GM23338 (cell line): ENCODE measurements at places on chromosomes 4 and X.
A peak's percentile ranks its signal among the peaks of the same experiment; 100 is the strongest.

DNA sequence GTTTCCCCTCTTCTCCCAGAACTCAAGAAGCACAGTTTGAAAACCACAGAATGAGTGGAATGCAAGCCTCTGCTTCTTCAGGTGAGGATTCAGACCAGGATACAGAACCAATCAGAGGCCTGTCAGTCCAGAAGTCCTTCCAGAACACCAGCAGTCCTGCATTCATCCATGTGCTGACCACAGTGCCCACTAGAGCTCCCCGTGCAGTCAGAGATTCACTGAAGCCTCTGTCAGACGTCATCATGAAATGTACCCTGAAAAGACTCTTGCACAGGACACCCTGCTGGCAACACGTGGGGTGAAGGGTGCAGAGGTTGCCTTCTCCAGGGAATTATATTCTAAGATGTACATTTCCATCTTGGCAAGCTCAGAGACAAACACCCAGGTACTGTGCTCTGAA is 75.9 kb upstream of the LSM6 start:
- no peak for DNase-seq

DNA sequence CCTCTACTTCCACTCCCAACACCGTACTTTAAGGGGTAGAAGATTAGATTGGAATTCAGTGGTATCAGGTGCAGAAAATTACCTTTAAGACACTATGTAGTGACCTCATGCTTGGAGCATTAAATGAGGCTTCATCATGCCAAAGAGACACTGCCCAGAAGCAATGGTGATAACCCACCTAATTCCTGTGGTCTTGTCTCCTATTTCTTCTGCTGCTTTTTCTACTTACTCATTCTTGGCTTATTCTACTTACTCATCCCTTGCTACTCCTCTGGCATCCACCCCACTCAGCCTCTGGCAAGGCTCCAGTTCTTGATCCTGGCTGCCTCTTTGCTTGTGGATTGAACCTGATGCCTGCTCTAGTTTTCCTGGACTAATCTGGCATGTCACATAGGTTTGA is 62.3 kb upstream of the ADAMTS3 start:
- DNase-seq, result no peak

GRCh38 chr4:37803348-37803973 is 23.0 kb upstream of the PGM2 start:
- peak; percentile 62 for DNase-seq

GRCh38 chrX:131073607-131074006 is 15.5 kb downstream of the ARHGAP36 start:
- DNase-seq, result no peak

DNA sequence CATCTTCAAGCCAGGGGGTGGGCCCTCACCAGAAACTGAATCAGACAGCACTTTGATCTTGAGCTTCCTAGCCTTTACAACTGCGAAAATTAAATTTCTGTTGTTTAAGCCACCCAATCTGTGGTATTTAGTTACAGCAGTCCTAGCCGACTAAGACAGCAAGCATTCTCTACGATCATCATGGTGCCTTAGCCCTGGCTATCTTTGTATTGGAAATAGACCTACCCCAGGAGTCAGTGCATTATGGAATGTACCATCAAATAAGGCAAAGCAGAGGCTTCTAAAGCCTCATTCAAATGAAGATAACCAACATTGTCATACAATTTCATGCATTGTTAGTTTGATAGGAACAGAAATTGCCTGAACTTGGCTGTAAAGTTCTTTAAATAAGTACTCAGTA is 75.0 kb downstream of the PARM1 start:
- peak; percentile 8 for DNase-seq

DNA sequence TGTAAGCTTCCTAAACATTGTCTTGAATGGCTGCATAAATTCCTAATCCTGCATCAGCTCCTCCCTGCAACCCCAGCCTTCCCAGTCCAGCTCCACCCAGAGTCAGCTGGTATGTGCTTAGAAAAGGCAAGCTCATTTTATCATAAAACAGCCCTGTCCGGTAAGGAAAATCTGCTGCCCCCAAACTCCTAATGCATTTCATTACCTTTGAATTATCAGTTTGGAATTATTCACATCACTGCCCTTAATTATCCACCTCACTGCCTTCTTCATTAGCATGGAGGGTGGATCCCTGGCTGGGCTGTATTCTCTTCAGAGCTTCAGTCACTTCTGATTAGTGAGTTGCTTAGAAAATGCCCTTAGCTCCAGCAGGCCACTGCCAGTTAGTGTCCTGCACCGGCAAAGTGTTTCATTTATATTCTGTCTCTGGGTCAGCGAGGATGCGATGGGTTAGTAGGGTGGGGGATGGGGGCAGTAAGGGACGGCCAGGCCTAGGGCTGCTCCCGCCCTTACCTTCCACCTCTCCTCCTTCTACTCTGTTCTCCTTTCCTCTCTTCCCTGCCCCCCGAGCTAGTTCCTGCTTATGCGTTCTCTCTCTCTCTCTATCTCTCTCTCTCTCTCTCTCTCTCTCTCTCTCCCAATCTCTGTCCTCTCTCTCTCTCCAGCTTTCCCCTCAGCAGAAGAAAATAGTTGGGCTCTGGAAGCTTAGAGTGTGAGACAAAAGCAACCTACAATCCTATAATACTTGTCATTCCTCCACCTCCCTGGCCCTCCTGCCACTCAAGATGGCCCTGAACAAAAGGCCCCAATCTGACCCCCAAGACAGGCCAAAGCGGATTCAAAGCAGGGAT is 174.8 kb upstream of the KLF3 start:
- peak; percentile 69 for DNase-seq

- no peak for DNase-seq
Measured at GRCh38 chrX:3268829-3269228, 77.6 kb downstream of the MXRA5 start.

DNA sequence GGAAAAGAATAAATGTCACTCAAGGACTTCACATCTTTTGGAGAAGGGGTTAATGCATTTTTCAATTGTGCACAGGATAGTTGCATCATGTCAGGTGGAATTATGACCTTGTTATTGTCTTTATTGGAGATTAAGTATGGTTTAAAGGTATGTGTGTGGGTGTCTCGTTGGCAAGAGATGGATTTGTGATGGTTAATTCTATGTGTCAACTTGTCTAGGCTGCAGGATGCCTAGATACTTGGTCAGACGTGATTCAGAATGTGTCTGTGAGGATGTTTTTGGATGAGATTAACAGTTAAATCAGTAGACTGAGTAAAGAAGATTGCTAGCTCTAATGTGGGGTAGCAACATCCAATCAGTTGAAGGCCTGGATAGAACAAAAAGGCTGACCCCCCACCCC is 42.2 kb upstream of the HSD17B10 start:
- DNase-seq, result no peak

- no peak for DNase-seq
Measured at GRCh38 chrX:118631586-118631985, 95.8 kb upstream of the IL13RA1 start.

DNA sequence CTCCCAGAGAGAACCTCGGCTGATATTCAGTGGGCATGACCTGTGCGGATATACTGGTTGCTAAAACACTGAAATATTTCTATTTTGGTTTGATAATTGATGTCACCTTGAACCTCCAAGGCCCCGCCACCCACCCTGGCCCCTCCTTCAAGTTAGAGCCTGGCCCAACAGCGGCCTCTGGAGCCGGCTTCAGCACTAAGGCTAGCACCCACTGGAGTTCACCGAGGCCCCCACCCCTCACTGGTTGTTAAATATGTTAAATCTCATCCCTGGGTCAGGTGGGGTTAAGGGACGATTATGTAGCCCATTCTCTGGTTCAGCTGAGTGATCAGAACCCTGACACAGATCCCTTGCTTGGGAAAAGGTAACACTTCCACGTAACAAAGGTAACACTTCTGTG is 24.3 kb downstream of the SEL1L3 start:
- DNase-seq, result peak; percentile 53

DNA sequence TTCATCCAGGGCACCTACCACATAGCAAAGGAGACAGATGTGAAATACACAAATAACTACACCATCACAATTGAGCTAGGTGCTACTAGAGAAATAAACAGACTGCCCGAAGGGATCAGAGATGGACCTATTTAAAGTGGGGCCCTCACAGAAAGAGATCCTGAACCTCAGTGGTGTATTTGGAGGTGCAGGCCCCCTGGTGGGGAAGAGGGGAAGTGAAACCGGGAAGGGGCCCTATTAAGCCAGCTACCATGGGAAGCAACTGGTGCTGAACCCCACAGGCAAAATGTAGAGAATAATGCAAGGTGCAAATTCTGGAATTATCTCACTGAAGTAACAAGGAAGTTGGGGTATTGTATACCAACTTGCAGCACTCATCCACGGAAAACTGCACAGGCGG is 78.6 kb upstream of the FAM9A start:
- peak; percentile 61 for DNase-seq

DNA sequence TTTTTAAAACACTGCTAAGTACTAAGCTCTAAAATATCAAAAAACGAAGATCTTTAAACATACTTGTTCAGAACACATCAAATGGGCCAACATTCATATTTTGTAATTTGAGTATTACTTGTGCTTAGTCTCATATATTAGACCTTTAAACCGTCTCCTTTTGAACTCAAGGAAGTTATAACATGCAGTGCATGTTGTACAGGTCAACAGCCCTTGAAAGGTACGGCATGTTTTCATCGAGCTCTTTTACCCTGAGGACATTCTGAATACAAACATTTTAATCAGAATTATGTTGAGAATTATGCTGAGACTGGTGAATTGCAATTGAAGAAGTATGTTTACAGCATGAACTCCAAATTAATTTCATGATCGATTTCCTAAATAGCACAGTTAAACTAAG is 7.0 kb upstream of the ASB11 start:
- no peak for DNase-seq

DNA sequence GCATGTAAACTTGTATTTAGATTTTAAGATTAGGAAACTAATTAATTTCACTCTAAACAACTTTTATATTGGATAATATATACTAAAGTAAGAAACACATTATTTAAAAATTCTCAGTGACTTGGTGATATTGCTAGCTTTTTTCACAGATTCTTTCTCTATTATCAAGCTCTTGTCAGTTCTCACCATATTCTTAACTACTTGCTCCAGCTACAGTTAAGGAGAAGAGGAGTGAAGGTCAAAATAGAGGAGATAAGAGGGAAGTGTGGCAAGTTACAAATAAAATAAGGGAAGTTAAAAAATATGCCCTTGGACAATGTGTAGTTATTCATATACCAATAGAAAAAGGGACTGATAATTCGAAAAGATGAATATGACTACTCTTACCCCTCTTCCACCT is 34.7 kb upstream of the NAF1 start:
- no peak for DNase-seq

GRCh38 chr4:135050086-135050717 is 848.6 kb upstream of the PABPC4L start:
- no peak for DNase-seq

DNA sequence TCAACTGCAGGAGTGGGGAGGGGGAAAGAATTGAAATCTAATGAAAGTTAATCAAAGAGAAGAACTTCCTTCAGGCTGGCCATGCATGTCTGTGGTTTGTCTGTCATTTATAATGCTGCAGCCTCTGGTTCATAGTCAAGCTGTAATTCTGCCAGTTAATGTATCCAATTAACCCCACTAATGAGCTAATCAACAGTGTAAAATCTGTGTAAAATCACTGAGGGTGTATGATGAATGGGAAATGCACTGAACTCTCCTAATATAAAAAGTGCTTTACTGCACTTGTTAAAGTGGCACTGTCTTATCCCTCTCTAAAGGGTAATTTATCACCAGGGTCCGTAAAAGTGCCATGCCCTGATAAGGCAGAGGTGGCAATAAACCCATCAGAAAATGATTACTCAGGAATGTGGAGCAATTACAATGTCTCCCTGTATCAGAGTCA is 798.1 kb downstream of the PDHA2 start:
- no peak for DNase-seq

- no peak for DNase-seq
Measured at GRCh38 chr4:38166768-38167167, 206.6 kb downstream of the PTTG2 start.

GRCh38 chr4:84151574-84151973 is 347.5 kb downstream of the NKX6-1 start:
- DNase-seq, result peak; percentile 4

GRCh38 chr4:153204247-153204671 is at the start of gene TRIM2:
Gene TRIM2, plus strand, starts transcription at chr4:153204443. Its CDS starts 88 bp downstream, at chr4:153204531.
- DNase-seq, result peak; percentile 95

GRCh38 chr4:145066063-145066501 is 31.9 kb downstream of the ANAPC10 start:
- peak; percentile 77 for DNase-seq

DNA sequence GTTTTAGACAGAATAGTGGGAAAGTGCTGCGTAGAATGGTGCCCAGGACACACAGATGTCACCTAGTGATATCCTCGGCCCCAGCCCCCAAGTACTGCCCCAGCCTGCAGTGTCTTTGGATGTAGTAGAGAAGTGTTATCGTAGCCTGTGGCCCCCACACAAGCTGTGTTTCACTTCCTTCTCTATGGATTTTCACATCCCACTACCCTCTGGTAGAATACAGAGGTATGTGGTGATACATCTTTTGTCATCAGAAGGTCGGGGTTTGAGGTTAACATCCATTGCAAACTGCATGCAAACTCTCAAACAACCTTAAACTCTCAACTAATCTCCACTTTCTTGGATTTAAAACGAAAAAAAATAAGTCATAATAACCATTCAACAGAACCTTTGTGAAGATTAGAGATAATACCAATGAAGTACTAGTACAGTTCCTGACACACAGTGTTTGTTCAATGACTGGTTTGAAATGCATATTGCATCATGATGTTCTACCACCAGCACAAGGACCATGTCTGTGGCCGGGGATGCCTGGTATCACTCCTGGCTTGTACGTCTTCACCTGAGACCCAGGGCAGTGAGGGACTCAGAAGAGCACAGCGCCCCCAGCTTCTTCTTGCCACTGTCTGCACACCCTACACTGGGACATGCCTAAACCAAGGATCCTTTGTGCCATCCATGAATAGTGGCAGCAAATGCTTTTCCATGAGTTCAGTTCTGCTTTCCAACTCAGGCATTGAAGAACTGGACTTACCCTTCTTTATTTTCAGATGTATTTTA is 267.3 kb downstream of the DCTD start:
- peak; percentile 17 for DNase-seq

DNA sequence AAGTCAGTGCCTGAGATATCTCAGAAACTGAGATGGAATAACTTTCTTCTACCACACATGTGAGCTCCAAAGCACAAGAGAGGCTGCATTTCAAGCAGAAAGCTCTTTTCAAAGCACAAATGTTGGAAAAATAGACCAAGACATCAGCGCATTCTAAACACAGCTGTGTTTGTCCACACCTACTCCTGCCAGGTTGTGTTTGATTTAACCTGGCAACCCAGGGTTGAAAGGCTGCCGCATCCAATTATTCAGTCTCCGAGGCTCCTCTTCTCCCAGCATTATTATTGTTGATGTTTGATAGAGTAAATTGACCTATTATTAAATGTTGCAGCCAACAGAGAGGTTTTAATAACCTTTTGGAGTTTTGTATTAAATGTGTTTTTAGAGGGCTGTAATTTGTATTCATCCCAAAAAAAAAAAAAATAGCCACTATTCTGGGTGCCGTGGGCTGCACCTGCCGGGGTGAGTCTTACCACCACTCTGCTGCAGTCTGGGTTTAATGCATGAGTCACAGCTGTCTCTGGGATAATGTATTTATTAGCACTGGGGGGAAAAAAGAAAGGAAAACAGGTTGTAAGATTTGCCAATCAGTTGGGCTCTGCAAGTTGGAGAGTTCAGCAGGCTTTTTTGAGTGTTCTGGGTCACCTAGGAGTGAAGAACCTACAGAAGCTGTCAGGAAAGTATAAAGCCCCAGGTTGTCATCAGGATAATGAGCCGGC is 105.2 kb upstream of the NOCT start:
- no peak for DNase-seq
